ENCODE measurements at places on chromosomes 3 and 15.

GRCh38 chr15:57647791-57648130, 56.1 kb downstream of the MYZAP start:
- no peak for DNase-seq

DNA sequence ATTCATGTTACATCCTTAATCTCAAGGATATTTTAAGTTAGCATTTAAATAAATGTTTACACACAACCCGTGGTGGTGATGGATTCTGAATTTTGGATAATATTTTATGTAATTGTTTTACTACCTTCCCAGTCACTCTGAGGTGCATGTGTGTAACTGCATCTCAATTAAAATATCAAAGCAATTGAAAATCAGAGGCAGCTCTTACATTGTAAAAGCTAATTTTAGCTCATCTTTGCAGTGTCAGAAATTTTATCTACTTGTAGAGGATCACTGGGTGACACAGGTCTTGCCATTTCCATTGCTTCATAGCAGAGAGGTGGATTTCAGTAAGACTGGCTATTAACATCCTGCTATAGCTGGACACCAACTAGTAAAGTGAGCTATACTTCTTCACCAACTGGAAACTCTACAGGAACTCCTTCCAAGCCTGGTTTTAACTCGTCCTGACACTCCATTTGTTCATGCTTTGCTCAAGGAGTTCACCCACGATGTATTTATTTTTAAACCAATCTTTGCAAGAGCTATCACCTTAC, 19.6 kb upstream of the MITF start:
- no peak for DNase-seq

DNA sequence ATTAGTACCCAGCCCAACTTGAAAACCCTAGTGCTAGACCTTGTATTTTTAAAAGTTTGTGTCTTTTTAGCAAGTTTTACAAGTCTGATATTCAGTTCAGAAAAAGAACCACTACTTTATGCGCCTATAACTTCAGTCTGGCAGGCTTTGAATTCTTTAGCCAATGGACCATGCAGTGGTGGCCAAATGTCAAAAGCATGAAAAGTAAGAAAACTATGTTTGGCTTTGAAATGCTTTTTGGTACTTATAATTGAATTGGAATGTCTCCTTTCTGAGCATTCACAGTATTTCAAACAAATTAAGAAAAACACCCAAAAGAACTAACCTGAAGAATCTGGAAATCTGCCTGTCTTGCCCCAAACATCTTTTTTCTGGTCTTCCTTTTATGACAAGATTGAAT, 12.8 kb downstream of the WDR48 start:
- no peak for DNase-seq

- no peak for DNase-seq
Observed at GRCh38 chr3:122023335-122023910, 1.4 kb upstream of the ILDR1 start.

DNA sequence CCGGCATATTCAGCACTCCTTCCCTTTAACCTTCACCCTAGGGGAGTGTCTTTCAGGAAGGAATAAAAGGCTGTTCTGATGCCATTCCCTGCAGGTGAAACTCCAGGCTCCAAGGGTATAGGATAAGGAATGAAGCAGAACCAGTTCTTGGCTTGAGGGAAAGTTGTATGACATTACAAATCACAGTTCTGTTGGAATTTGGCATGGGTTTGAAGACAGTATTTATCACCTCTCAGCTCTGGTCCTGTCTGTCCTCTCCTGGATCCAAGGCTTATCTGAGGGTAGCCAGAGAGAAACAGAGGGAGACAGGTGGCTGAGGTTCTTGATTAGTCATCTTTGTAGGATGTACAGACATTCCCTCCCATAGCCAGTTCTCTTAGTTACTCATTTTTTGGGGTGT, 37.1 kb downstream of the RAB11A start:
- DNase-seq, result no peak

DNA sequence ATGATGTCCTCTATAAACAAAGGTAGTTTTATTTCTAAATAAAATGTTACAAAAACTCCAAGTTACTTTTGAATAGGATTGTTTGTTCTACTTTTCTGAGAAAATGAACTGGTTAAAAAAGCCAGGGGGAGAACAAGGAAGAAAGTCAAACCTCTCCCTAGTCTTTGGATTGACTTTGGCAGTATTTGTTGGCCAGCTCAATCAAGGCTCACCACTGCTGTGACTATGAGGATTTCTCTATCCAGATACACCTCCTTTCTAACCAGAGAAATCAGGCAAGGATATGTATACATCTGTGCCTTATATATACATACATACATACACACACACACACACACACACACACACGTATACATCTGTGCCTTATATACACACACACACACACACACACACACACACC, 107.8 kb downstream of the FEZF2 start:
- DNase-seq, result no peak

- no peak for DNase-seq
Observed at GRCh38 chr3:64909757-64910467, 222.1 kb upstream of the ADAMTS9 start.

- DNase-seq, result peak; percentile 24
Observed at GRCh38 chr3:119497820-119498185, 544 bp upstream of the TIMMDC1 start.

DNA sequence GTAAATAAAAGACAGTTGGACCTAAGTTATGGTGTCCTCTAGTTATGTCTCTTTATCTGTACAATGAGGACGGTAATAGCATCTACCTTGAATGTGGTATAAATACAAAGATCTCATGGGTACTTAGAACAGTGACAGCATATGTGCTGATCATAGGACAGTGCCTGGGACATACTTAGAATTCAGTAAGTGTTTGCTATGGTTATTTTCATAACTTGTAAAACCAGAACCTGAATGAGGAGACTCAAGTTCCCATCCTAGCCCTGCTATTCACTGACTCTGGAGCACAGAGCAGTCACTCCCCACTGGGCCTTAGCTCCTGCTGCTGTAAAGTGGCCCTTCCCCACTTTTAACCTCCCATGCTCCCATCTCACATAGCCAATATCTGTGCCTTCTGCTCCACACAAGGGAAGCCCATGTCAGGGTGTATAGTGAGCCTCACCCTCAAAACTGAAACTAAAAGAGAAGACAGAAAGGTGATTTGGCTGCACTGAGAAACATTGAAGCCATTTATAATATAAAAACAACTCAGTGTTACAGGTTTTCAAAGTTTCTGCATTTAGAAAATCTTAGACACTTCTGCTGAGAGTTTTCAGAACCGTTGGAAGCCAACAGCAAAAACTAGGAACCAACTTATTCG, 225.4 kb upstream of the UBE2E2 start:
- DNase-seq, result no peak

- no peak for DNase-seq
Observed at GRCh38 chr3:67388738-67389137, 265.7 kb downstream of the SUCLG2 start.

DNA sequence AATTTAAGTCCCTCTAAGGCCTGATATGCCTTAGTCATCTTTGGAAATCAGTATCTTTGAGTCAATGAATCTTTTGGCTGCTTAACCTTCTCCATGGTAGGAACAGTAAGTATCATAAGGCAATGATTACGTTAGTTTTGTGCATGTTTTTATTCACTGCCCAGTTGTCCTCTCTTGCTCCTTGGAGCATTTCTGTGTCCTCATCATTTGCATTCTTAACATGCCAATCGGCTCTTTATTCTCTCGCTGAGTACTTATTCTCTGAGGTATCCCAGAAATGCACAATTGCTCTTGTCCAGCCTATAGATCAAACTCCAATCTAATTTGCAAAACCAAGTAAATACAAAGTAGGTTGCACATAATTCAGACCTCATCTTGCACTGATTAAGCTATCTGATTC, 405.0 kb upstream of the IL12A start:
- no peak for DNase-seq

GRCh38 chr3:47803480-47804025, 615 bp downstream of the DHX30 start:
- no peak for DNase-seq

GRCh38 chr15:82871832-82872484, 62.5 kb downstream of the WHAMM start:
- no peak for DNase-seq

DNA sequence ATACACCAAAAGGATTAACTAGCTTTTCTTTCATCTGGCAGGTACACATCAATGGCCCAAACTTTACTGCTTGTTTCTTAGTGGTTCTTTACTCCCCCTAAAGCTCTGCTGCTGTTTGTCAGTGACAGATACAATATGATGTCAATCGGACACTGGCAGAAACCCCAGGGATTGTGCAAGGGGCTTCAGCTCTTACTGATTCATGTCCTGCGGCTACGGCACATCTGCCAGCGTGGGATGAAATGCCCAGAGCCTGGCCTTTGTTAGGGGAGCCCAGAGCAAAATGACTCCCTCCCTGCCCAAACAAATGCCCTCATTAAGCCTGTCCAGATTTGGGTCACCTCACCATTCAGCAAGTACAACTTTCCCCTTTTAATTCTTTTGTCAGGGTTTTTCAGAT, 28.3 kb downstream of the SRP14 start:
- no peak for DNase-seq

DNA sequence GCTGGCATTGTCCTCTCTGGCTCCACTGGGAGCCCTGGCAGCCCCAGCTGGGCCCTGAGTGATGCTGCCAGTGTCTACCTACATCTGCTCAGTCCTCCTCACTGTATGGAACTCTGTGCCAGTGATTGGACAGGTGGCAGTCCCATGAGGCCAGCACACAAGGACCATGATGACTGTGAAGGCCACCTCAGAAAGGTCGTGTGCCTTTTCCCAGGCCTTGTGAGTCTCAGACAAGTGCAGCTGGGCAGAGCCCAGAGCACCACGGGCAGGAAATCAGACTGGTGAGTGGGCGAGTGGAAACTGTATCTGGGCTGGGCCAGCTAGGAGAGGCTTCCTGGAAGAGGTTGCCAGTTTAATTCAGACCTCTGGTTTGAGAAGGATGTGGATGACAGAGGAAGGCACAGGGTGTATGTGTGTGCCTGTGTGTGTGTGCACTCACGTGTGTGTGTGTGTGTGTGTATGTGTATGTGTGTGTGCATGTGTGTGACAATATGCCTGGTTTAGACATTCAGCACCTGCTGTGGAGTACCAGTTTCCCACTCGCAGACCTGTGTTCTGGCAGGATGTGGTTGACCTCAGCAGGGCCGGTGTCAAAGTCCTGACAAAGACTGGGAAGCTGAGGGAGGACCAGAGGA, 7.0 kb downstream of the MAPKAPK3 start:
- DNase-seq, result no peak

GRCh38 chr3:4680227-4680691, 187.1 kb downstream of the ITPR1 start:
- DNase-seq, result no peak

GRCh38 chr3:127929818-127930413, 14.9 kb downstream of the KBTBD12 start:
- no peak for DNase-seq

GRCh38 chr3:1007866-1008265, 85.0 kb upstream of the CNTN6 start:
- DNase-seq, result no peak

GRCh38 chr3:39254806-39255449, 24.9 kb downstream of the CX3CR1 start:
- DNase-seq, result peak; percentile 65

Data from putamen (tissue), 1 donor.